Regular cardiac myocyte (primary cell): ENCODE measurements at places on chromosomes 1 and 21. TPM values are rescaled to one million over a fixed set of nuclear protein-coding genes. Genes with fewer than 3 reads are reported as not detected.

The HRNR gene
- total RNA-seq = not detected in 2 replicates

The LCK gene
- not detected in 2 replicates for total RNA-seq

The AMPD1 gene
- not detected in 2 replicates for total RNA-seq

The GPR37L1 gene
- total RNA-seq = not detected in 2 replicates

The HSPA13 gene
- 90.3 and 93.9 TPM in 2 replicates for total RNA-seq

The GSTM4 gene
- 3.5 and 7.9 TPM in 2 replicates for total RNA-seq

The SOX13 gene
- total RNA-seq = 3.7 and 6.3 TPM in 2 replicates

The C1orf115 gene
- 0.58 and 1.1 TPM in 2 replicates for total RNA-seq

The DMRTA2 gene
- under 0.01 TPM in 1 of 2 replicates, not detected in the other for total RNA-seq

The SLAMF7 gene
- total RNA-seq = not detected in 2 replicates

The RCSD1 gene
- 0.38 and 1.7 TPM in 2 replicates for total RNA-seq

The EPHX1 gene
- 14.8 and 23.7 TPM in 2 replicates for total RNA-seq

The OR2T35 gene
- total RNA-seq = not detected in 2 replicates

The LEMD1 gene
- total RNA-seq = not detected in 2 replicates

The COL11A1 gene
- 5.9 and 17.8 TPM in 2 replicates for total RNA-seq

The HMCN1 gene
- total RNA-seq = 22.6 and 84.0 TPM in 2 replicates

The SLC25A34 gene
- 0.28 and 0.38 TPM in 2 replicates for total RNA-seq

The FAM167B gene
- total RNA-seq = 0.38 and 2.0 TPM in 2 replicates

The LDLRAD1 gene
- total RNA-seq = not detected in 2 replicates

The C8B gene
- not detected in 2 replicates for total RNA-seq

The CCDC185 gene
- under 0.01 TPM in 1 of 2 replicates, not detected in the other for total RNA-seq

The INTS11 gene
- 34.1 and 42.0 TPM in 2 replicates for total RNA-seq

The NOL9 gene
- 16.9 and 30.1 TPM in 2 replicates for total RNA-seq

The OR2T33 gene
- total RNA-seq = not detected in 2 replicates

The FCRL2 gene
- total RNA-seq = not detected in 2 replicates

The TRAPPC10 gene
- total RNA-seq = 18.0 and 21.9 TPM in 2 replicates

The IQCC gene
- total RNA-seq = 1.7 and 1.9 TPM in 2 replicates

The HTR6 gene
- not detected in 2 replicates for total RNA-seq

The ETS2 gene
- 14.4 and 25.9 TPM in 2 replicates for total RNA-seq

The ANGPTL7 gene
- under 0.01 TPM in 1 of 2 replicates, not detected in the other for total RNA-seq

The FCAMR gene
- under 0.01 TPM in 1 of 2 replicates, not detected in the other for total RNA-seq
